ENCODE measurements at places on chromosomes 1 and 21. TPM values are rescaled to one million over a fixed set of nuclear protein-coding genes. Genes with fewer than 3 reads are reported as not detected.

The OR10X1 gene
- total RNA-seq: not detected

The OR2M3 gene
- not detected for total RNA-seq

The SLC9C2 gene
- not detected for total RNA-seq

DNA sequence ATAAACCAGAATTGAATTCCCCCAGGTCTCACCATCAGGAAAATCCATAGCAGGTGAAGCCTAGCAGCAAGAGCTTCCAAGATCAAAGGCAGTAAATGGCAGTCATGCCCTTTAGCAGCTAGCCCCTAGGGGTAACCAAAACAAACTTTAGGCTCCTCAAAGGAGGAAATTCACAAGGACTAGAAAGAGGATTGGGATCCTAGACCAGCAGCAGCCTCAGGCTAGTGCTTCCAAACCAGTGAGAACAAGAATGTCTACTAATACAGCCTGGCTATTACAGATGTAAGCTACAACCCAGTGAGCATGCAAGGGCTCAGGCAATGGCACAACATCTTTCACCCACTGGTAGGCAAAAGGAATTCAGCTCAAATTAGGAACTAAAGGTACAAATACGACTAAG, 11.1 kb upstream of the RIMKLA start:
- DNase-seq: no peak

DNA sequence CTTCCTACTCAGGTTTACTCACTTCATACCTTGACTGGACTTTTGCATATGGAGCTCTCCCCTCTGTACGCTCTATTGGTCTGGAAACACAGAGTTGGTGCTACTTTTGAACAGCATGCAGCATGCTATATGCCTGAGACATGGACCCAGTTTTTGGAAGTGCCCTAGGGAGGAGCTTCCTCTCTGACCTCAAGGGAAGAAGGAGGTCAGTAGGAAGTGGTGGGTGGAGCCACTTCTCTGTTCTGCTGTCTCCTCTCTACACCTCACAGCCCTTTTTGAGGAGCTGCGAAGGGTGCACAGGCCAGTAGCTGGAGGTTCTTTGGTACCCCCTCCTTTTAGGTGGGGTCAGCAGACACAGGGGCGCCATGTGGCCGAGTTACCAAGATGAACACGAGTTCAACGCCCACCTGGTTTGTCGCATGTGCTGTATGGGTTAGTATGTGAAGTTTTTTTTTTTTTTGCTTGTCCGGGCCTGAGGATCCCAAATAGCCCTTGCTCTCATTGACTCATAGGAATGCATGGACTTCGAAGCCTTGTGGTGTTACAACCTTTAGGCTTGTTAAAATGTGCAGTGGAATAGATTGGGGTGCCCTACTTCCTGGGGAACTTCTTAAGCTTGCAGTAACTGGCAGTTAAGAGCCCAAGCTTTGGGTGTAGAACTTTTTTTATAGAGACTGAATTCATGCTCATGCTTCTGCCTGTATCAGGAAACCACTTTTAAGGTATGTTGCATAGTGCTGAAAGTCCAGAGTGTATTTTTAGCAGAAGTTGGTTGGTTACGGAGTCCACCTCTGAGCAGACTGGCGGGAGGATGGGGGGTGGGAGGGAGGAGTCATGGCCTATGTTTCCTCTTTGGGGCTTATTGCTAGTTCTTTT, 10.7 kb downstream of the MACF1 start:
- DNase-seq: no peak

GRCh38 chr1:7470904-7471638, 300.0 kb upstream of the VAMP3 start:
- DNase-seq: peak; percentile 53

DNA sequence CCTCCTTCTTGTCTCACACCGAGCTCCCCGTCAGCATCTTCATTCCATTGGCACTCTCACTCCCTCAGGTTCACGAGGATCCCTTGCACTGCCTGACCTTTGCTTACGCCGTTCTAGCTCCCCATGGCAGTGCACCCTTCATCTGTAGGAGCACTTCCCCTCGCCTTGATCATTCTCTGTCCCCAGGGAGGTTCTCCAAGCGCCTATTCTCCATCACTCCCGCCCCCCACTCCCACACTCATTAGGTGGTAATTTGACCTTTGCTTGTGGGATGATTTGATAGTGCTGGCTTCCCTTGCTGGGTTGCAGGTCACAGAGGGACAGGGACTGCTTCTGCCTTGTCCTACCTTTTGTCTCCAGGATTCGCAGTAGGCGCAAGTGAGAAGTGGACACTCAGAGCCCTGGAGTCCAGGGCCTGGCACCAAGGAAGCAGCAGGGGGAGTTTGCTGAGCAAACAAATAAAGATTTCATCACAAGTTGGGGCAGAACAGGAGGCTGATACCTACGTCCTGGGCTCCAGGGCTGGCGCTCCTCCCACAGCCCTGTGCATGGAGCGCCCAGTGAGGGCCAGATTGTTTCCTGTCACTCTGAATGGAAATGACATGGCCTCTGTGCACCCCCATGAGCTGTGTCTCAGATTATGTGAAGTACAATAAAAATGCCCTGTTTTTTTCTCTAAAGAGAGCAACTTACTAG, 82.0 kb upstream of the RUNX3 start:
- no peak for DNase-seq

DNA sequence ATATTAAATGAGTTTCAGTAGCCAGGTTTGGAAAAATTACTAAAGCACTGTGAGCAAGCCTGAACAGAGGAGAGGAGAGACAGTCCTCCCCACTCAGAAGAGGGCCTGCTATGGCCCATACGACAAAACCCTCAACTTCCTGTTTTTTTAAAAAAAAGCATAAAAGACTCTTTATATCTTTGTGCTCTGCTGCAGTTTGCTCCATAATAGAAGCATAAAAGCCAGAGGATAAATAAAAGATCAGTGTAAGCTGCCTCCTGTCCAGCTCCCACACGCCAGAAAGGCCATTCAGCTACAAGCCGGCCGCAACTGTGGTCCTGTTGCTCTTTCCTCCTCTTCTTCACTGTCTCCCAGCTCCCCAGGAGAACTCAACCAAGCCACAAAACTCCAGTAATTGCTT, 37.8 kb downstream of the NID1 start:
- no peak for DNase-seq

- no peak for DNase-seq
These were observed 144.2 kb downstream of the LYPLAL1 start for GRCh38 chr1:219317762-219318353.

DNA sequence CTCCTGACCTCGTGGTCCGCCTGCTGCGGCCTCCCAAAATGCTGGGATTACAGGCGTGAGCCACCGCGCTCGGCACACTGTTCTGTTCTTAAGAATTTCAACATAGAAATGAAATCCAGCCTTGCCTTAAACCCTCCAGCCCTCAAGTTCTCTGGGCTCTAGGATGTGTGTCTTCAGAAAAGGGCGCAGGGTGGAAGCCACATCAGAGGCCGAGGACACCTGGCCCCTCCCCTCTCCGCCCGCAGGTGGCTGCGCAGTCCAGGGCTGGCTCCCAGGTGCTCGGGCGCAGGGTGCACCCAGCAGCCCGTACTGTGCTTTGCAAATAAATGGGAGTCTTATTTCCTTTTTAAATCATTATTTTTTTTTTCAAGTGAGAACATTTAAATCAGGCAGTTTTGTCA, 2.0 kb upstream of the C1orf174 start:
- DNase-seq: no peak

All from omental fat pad (tissue), 4 donors.